Fibroblast of mammary gland (primary cell): ENCODE measurements at places on chromosomes 1 and 21.

- DNase-seq = peak; percentile 23
Observed at GRCh38 chr1:87478231-87478630, 149.6 kb downstream of the LMO4 start.

DNA sequence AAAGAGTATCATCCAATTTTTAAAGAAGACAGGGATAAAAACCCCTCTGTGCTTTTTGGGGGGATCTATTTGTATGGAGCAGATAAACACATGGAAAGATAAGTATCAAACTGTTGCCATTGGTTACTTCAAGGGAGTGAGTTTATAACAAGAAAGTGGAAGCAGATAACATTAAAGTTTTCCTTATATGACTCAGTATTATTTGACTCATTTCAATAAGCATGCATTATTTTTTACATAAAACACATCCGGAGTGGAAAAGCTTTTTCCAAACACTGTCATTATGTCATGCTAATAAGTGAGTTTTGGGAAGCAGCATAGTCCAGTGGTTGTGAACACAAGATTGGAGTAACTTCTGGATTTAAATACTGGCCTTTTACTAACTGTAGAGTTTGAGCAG, 452.2 kb downstream of the LTN1 start:
- peak; percentile 76 for DNase-seq

GRCh38 chr1:5658340-5659316, 333.6 kb downstream of the NPHP4 start:
- DNase-seq = no peak

DNA sequence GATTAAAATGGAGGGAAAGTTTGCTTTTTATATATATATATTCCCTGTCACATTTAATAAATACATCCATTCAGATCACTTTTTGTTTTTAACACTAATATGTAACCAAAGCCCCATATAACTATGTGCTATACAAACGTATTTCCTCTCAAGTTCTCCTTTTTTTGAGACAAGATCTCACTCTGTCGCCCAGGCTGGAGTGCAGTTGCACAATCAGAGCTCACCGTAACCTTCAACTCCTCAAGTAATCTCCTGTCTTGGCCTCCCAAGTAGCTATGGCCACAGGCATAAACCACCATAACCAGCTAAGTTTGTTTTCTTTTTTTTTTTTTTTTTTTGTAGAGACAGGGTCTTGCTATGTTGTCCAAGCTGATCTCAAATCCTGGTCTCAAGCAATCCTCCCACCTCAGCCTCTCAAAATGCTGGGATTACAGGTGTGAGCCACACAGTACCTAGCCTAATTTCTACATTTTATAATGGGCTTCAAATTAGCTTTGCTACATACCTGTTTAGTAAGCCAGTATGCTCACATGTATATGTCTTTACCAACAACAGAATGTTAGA, 120.0 kb downstream of the TGFBR3 start:
- no peak for DNase-seq

GRCh38 chr1:229758101-229759036, 132.3 kb downstream of the URB2 start:
- DNase-seq = no peak

- DNase-seq = no peak
Observed at GRCh38 chr1:157153746-157154145, 15.6 kb upstream of the ETV3 start.

DNA sequence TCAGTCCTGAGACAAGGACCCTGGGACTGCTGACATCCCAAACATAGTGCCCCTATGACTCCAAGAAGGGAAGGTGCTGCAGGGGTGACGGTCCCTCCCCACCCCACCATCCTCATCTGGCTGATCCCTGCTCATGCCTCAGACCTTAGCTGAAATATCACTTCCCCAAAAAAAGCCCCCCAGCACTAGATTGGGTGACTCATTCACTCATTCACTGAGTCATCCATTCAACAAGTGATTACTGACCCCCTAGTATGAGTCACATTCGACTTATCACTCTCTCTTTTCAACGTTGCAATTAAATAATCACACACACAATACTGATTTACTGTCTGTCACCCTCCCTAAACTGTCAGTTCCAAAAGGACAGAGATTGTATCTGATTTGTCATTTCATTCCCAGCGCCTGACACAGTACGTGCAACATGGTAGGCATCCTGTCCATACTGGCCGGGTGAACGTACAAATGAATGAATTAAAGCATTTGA, 48.6 kb downstream of the HIVEP3 start:
- peak; percentile 67 for DNase-seq

GRCh38 chr1:227260433-227260832, 57.9 kb downstream of the CDC42BPA start:
- no peak for DNase-seq

- DNase-seq = peak; percentile 99
Observed at GRCh38 chr1:201460814-201461644, 8.0 kb downstream of the PHLDA3 start.

GRCh38 chr1:115838431-115839028, 2.4 kb downstream of the NHLH2 start:
- DNase-seq = no peak

DNA sequence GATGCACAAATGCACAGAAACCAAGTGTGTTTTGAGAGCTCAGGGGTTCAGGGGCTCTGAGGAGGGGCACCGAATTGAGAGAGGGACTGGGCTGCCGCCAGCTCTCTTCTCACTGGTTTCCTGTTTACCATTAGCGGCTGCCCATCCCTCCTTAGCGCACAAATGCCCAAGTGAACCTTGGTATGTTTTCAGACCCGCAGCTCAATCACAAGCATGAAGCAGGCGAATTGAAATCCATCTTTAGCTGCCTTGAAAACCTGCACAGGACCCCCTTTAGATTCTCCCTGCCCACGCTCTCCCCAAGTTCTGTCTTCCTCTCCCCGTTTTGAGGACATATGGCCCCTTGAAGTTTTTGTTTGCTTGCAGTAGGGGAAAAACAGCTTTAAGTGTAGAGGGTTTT, 61.1 kb upstream of the ACOT11 start:
- no peak for DNase-seq

DNA sequence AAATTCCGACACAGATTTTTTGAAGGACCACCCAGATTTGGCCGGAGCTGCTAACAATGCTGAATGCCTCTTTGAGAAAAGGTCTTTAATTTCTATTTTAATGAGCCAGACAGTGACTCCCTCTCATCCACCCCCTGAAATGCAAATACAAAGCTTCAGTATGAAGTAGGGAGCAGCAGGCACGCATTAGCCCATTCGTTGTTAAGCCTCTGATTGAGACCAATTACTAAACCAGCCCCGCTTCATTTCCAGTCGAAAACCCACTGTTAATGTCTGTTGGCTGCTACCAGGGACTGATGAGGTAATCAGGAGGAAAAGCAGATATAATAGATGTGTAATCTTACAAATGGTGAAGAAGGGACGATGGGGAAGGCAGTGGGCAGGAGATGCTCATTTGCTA, 4.8 kb upstream of the C8A start:
- no peak for DNase-seq

- no peak for DNase-seq
Observed at GRCh38 chr1:210298296-210298695, 30.4 kb upstream of the HHAT start.

DNA sequence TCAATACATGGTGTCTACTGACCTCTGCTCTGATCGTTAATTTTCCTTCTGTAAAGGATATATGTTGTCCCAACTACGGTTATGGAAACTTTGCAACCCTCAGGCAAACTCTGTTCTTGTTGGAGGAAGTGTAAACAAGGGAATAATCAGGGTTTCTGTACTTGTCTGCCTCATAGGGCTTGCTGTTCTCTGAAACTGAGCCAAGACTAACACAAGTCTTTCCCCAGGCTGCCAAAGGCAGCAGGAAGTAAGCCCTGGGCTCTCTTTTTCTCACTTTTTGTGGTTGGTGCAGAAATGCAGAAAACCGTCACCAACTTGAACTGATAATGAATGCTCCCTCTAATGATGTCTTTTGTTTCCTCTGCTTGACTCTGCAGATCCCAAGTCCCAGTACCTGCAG, 7.6 kb downstream of the CYP4X1 start:
- DNase-seq = peak; percentile 48

DNA sequence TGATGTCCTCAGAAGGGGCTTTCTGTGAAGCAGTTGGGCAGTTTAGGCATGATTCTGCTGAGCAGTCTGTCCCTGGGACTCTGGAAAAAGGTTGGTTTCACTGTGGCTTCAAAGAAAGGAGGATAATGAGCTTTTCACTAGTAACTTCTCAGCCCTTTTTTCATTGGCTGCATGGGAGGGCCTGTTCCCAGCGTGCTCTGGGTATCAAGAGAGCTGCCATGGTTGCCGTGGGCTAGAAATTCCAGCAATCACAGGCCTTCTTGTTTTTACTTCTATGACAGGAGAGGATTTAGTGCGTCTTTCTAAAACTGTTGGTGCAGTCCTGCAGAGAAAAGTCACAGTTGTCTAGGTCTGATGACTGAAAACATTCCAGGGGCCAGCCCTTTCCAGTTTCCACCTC, 7.2 kb downstream of the SZRD1 start:
- DNase-seq = no peak

GRCh38 chr1:110746644-110747259, 72.0 kb upstream of the KCNA3 start:
- peak; percentile 47 for DNase-seq

- peak; percentile 16 for DNase-seq
Observed at GRCh38 chr1:211684791-211685190, 9.4 kb upstream of the NEK2 start.

DNA sequence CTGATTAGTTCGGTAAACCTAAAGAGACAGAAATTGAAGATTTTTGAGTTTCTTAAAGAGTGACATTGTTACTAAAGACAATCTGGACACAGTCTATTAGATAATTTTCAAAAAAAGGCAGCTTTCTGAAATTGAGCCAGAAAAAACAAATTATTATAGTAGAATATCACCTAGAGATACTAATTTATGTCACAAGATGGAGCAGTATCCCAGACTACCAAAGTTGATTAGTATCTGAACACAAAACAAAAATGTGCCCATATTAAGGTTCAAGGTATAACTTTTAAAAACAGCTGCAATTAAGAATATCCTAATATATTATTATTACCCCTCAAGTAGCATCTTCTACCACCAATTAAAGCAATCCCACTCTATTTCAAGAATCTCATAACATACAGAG, 40.5 kb upstream of the SYT2 start:
- DNase-seq = no peak

- DNase-seq = no peak
Observed at GRCh38 chr21:43768868-43769167, 7.3 kb downstream of the CSTB start.

GRCh38 chr21:34351786-34352241, 12.0 kb upstream of the KCNE2 start:
- peak; percentile 17 for DNase-seq

GRCh38 chr1:155127105-155127966, at the start of gene EFNA1:
Gene EFNA1, plus strand, starts transcription at chr1:155127876. Its CDS starts 102 bp downstream, at chr1:155127978.
- DNase-seq = peak; percentile 70

DNA sequence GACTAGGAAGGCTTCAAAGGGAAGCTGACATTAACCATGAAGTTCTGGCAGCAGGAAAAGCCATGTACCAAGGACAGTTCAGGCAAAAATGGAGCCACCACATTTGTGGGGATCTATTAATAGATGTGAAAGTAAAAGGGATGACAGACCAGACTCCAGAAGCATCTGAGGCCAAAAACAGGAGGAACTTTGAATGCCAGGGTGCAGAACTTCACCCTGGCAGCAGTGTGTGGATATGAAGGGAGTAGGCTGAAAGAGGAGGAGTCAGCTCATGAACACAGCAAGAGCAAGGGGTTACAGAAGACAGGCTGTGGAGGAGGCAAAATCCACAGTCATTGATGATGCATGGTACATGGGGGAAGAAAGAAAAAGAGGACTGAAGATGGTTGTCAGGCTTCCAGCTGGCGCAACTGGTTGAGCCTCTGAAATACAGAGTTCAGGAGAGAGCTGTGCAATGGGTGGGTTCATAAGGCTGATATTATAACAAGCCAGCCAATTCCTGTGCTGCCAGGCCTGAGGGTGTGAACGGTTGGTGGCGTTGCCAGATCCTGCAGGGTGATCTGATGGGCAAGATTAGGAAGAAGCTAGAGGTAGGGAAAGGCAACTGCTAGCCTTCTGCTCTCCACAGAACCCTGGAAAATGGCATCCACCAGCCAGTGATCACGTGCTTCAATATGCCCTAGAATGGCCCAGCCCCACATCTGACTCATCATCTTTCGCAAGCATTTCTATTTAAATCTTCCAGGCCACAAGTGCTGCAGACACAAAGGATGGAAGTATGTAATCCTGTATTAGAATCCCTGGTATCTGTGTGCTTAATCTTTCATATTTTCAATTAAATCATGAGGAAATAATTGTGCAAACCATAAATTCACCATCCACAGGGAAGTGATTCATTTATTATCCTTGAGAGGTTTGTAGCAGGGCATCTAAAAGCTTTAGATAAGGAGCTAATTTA, 81.9 kb downstream of the SLC25A24 start:
- no peak for DNase-seq

DNA sequence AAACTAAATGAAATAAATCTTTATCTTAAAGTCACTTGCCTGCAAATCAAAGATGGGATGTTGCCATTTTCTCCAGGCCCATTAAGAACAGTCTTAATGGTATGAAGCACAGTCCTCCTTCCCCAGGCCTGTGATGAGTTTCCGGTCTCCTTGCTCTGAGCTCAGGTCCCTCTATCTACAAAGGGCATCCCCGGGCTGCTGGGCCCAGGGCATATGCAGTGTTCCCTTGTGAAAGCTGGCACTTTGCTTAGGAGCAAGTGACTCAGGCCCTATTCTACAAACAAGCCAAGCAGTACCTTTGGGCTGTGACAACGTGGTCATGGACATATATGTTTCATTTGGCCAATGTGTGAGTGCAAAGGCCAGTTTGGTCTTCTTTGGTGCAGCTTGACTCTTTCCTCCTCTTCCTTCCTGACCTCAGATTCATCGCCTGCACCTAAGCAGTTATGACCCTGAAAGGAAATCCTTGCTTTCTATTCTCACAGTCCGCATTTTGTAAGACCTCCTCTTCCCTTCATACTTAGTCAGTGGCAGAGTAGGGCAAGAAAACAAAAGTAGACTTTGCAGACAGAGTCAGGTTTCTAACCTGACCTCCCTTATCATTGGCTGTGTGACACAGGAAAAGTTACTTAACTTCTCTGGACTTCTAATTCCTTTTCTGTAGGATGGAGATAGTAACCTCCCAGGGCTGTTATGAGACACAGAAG, 109.5 kb downstream of the ERG start:
- DNase-seq = no peak

- no peak for DNase-seq
Observed at GRCh38 chr1:41720861-41721410, 197.8 kb downstream of the HIVEP3 start.
